H9 (cell line): ENCODE measurements at places on chromosomes 6 and 20. TPM values are rescaled to one million over a fixed set of nuclear protein-coding genes. Genes with fewer than 3 reads are reported as not detected.

DNA sequence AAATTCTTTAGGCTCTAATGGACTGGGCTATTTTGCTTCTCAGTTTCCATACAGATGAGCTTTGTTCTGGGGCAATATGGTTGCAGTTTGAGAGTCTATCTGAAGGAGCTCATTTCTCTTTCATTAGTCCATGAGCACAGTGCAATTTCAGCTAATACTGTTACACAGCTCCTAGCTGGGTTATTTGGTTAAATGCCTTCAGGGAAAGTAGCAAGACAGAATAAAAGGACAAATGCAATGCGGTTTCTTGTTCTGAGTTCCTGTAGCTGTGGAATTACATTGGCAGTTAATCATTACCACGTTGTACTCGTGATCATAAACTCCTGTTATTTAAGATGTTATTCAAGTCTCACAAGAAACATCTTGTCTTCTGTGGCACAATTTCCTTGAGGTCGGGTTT, 127.7 kb downstream of the BFSP1 start:
- no peaks in the 10 kb centered on the region for H3K4me1 ChIP-seq
- no peak for DNase-seq
- H3K36me3 ChIP-seq, result no peaks in the 10 kb centered on the region
- no peak overlapping the region for H3K27ac ChIP-seq
- no peak overlapping the region for H3K4me3 ChIP-seq
- H3K27me3 ChIP-seq, result no peaks in the 10 kb centered on the region

DNA sequence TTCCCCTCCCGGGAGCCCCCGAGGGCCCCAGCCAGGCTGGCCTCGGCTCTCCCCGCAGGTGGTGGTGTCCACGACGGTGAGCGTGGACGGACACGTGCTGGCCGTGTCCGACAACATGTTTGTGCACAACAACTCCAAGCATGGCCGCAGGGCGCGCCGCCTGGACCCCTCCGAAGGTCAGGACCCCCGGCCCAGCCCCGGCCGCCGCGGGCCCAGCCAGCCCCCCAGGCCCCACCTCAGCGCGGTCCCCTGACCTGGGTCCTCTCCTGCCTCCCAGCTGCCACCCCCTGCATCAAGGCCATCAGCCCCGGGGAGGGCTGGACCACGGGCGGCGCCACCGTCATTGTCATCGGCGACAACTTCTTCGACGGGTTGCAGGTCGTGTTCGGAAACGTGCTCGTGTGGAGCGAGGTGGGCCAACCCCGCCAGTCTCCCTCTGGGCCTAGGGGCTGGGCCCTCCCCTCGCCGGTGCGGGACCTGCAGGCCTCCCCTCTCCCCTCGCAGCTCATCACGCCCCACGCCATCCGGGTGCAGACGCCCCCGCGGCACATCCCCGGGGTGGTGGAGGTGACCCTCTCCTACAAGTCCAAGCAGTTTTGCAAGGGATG, 51.0 kb downstream of the CPXM1 start:
- H3K36me3 ChIP-seq, result no peaks in the 10 kb centered on the region; the same call in 2 of the 3 replicates
- no peak for DNase-seq
- peaks cover 48% of the 10 kb centered on the region for H3K27me3 ChIP-seq
- H3K27ac ChIP-seq, result no peak overlapping the region

DNA sequence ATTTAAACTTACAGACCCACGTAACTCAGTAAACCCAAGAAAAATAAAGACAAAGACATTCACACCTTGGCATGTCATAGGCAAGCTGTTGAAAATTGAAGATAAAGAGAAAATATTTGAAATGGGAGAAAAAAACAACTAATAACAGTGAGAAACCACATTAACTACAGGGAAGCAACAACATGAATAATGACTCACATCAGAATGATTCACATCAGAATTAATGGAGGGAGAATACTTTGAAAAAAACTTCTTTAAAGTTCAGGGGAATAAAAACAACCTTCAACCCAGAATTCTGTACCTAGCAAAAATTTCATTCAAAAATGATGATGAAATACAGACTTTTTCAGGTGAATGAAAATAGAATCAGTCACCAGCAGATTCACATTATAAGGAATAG, 32.9 kb upstream of the SLC22A3 start:
- peaks cover 15% of the 10 kb centered on the region; the same call in 2 of the 3 replicates for H3K36me3 ChIP-seq
- H3K27me3 ChIP-seq, result no peaks in the 10 kb centered on the region
- H3K4me1 ChIP-seq, result no peaks in the 10 kb centered on the region
- no peak overlapping the region for H3K4me3 ChIP-seq
- H3K27ac ChIP-seq, result no peak overlapping the region

DNA sequence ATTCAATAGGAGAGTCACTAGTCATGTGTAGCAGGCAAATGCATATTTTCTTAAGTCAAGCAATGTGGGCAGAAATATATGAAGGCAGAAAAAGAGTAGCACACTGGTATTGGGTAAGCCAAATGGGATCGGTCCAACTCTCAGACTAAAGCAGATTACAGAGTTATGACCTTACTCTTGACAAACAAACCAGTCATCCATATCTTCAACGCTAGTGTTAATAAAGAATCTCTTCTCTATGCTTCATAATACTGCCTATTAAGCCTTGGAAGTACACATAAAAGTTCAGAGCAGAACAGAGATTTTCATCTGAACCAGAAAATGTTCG, 320.2 kb upstream of the JARID2 start:
- peaks cover 10% of the 10 kb centered on the region; the same call in 1 of the 2 replicates for H3K4me1 ChIP-seq
- H3K36me3 ChIP-seq, result no peaks in the 10 kb centered on the region; the same call in 1 of the 2 replicates
- no peak overlapping the region for H3K4me3 ChIP-seq
- no peak for DNase-seq

GRCh38 chr6:64439274-64439673, 803.7 kb downstream of the PHF3 start:
- no peak for DNase-seq
- no peak overlapping the region for H3K4me3 ChIP-seq
- no peaks in the 10 kb centered on the region for H3K4me1 ChIP-seq
- no peaks in the 10 kb centered on the region for H3K27me3 ChIP-seq
- H3K36me3 ChIP-seq, result peaks cover 14% of the 10 kb centered on the region

- no peak overlapping the region for H3K27ac ChIP-seq
- peaks cover 2% of the 10 kb centered on the region; the same call in 1 of the 2 replicates for H3K4me1 ChIP-seq
- H3K4me3 ChIP-seq, result no peak overlapping the region
- H3K27me3 ChIP-seq, result no peaks in the 10 kb centered on the region
Measured at GRCh38 chr20:48458003-48458377, 369.8 kb downstream of the PREX1 start.

GRCh38 chr6:14306151-14306906, 188.8 kb downstream of the CD83 start:
- H3K27ac ChIP-seq, result no peak overlapping the region
- H3K36me3 ChIP-seq, result peaks cover 15% of the 10 kb centered on the region
- H3K4me3 ChIP-seq, result no peak overlapping the region
- H3K4me1 ChIP-seq, result peaks cover 3% of the 10 kb centered on the region; the same call in 1 of the 2 replicates

DNA sequence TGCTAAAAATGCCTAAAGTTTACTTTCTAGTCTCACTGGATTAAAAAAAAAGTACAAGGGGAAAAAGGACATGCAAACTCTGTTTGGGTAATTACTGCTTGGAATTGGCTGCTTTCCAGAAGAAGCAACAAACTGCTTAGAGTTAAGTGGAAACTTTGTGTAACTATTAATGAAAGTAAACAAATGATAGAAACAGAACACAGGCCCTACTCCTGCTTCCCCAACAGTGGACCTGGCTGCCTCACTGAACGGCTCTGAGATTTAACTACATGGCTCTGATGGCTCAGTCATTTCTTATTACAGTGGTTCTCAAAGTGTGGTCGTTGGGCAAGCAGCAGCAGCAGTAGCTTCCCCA, 108.5 kb downstream of the MAN1A1 start:
- peaks cover 3% of the 10 kb centered on the region; the same call in 1 of the 2 replicates for H3K36me3 ChIP-seq
- H3K27ac ChIP-seq, result peak overlapping the region; percentile 13
- DNase-seq, result no peak
- H3K4me3 ChIP-seq, result no peak overlapping the region
- no peaks in the 10 kb centered on the region for H3K27me3 ChIP-seq
- peaks cover 2% of the 10 kb centered on the region; the same call in 1 of the 2 replicates for H3K4me1 ChIP-seq

- H3K36me3 ChIP-seq, result no peaks in the 10 kb centered on the region
- no peak overlapping the region for H3K27ac ChIP-seq
- peaks cover 4% of the 10 kb centered on the region; the same call in 1 of the 2 replicates for H3K4me1 ChIP-seq
Measured at GRCh38 chr6:136066005-136066404, 184.1 kb downstream of the MTFR2 start.

Gene SAMD10
- total RNA-seq, result 5.2 and 5.7 TPM in 2 replicates

Gene MRAP2
- 8.0 and 8.3 TPM in 2 replicates for total RNA-seq

Gene SNAP25
- 0.13 and 0.35 TPM in 2 replicates for total RNA-seq
